ENCODE measurements at places on chromosomes 5 and 9.
A peak's percentile ranks its signal among the peaks of the same experiment; 100 is the strongest.

GRCh38 chr5:139636975-139637408 lies 11.2 kb upstream of the CXXC5 start:
- no peak for DNase-seq

- no peak for DNase-seq
Observed at GRCh38 chr5:155897761-155898160, 429.2 kb upstream of the SGCD start.

DNA sequence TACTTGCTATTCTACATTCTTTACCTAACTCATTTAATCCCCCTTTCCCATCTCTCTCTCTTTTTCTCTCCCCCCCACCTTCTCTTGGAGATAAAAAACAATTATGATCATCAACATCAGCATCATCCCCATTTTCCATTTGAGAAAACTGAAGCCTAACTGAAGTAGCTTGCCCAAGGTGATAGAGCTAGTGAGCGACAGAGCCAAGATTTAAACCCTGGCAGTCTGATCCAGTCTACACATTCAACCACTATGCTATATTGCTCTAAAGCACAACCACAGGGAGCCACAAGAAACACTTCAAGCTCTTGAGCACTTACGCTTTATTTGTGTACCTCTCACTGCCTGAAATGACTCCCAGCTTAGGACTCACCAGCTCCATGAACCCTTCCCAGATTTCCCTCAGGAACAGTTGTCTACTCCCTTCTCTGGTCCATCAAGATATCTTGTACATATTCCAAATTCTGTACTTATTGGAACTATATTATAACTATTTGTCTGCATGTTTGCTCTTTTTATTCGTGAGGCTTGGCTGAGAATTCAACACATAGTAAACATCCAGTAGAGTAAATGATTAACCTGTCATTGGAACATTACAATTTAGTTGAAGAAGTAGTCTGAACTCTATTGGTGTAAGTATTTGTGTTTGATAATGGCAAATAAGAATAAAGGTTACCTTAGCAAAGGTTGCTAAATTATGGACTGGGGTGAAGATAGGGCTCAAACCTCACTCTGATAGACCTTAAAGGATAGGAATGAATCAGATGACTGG lies 164.8 kb downstream of the EFNA5 start:
- DNase-seq: peak; percentile 67

DNA sequence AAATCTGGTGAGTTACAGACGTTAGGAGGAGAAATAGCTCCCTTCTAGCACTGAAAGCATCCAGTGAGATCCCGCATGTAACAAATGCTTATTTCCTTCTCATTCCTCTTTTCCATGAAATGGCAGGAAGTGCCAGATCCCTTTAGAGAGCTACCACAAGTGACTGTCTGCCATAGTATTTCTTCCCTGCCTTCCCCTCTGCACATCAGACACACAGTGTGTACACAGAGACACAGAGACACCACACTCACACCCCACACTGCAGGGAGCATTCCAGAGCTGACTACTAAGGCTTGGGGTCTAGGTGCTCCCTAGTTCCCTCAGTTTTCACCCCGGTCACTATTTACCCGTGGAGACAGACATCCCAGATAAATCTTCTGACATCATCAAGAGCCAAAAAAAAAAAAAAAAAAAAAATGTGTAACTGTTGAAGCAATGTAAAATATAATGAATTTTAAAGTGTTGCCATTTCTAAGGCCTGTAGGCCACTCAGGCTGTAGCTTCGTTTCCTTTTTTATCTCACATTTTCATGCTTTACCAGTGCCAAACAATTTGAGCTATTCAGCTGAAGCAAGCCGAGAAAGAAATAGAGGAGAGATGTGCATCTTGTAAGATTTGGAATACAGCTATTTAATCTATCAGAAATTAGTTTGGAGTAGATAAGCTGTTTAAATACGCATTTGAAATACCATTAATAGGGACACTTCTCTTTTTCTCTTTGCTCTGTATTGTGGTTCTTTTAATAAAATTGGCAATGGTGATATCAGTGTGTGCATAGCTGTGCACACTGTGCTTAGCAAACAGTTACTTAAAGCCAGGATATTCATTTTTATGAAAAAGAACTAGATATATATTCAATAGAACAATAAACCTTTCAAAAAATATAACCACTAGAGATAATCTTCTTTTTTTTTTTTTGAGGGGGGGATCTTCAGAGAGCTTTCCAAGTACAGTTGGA lies 405.5 kb downstream of the PDE4D start:
- no peak for DNase-seq

GRCh38 chr5:156971415-156971814 lies 8.4 kb upstream of the TIMD4 start:
- no peak for DNase-seq

DNA sequence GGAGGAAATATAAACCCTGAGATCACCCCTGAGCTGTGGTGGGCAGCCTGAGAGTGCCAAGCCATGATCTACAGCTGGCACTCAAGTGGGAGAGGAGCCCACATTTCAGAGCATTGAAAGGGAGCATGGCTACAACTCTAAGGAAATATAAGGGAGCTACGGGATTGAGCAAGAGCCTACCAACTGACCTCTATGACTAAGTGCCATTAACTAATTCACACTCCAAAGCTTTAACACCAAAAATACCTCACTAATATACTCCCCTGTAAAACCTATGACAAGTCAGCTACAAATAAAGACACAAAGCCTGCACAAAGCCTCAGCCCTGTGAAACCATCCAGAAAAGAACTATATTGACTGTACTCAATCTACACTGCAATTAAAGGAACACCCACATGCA lies 286.8 kb upstream of the RPS23 start:
- DNase-seq: no peak

- no peak for DNase-seq
Observed at GRCh38 chr9:123283048-123283408, 14.6 kb upstream of the STRBP start.

DNA sequence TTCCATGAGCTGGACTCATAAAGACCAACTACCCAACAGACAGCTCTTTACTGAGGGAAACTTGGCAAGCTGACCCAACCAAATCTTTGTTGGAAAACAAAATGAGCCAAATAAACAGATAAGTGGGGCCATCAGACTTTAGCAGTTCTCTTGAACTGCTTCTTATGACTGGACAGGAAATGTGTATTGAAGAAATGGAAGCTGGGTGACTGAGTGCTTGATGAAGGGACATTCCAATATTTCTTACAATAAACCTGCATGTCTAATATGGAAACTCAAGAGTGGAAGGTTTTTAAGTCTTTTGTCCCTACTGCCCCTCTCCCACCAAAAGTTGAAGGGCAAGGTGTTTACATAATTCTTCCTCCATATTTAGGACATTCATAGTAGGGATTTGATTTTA lies 218.8 kb upstream of the NR4A3 start:
- no peak for DNase-seq

DNA sequence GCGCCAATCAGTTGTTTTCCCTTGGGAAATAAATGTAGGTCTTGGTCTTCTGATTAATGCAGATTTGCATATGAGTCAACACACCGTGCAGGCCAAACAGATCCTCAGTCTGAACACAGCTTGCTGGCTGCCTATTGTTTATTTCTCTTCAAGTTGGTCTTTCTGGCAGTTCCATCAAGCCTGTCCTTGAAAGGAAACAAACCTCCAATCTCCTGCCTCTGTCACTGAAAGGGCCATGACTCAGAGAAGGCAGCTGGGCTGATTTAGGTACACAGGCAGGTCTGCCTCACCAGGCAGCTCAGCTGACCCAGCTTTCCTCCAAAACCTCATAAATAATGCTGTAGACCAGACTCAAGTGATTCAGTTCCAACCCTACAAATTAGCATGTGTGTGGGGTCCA lies 175.9 kb downstream of the MAN2A1 start:
- DNase-seq: peak; percentile 58

GRCh38 chr9:90613502-90613901 lies 29.1 kb downstream of the DIRAS2 start:
- no peak for DNase-seq

DNA sequence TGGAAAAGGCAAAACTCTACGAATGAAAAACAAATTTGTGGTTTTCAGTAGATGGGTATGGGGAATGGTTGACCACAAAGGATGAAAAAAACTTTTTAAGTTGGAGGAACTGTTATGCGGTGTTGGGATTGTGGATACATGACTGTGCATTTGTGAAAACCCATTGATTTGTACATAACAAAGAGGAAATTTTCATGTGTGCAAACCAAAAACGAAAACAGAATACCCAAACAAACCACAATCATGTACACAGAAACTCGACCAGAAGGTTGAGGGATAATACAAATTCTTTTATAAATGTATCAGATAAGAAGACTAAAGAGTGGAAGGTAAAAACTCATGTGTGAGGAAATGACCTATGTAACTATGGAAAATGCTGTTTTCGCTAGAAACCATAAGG lies 1012.4 kb downstream of the CDH18 start:
- DNase-seq: no peak

GRCh38 chr5:154220625-154221024 lies 30.1 kb downstream of the GALNT10 start:
- no peak for DNase-seq

- no peak for DNase-seq
Observed at GRCh38 chr9:87100001-87100400, 152.7 kb upstream of the GAS1 start.

DNA sequence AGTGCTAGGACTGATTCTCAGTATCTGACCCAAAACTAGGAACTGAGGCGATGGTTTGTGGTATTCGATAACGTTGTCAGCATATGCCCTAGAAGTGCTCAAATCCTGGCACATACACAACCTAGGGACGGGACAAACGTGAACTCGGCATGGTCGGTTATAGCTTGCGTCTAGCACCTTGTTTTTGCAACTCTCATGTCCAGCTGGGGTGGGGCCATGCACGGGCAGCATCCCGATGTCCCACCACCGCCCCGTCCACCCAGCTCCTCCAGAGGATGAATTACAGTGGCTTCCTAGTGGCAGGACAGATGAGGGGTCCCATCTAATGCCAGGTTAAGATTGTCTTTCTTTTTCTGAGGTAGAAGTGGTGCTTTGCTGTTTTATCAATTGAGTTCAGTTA lies 31.6 kb downstream of the PROP1 start:
- DNase-seq: no peak

GRCh38 chr5:157548513-157549282 lies 26.9 kb downstream of the ADAM19 start:
- no peak for DNase-seq

DNA sequence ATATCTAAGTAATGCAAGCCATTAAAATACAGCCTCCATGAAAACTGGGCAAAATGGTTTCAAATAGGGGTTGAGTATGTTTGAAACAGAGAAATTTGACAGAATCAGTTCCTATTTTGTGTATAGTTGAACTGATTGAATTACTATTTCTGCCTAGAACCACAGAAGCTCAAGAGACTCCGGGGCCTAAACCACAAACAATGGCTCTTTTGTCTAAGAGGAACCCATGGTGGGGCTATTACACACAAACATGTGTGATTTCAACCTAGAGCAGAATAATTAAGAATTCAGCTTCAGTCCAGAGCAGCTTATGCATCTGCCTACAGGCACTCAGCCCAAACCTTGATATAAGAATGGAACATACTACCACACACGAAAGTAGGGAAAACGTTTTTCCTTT lies 171.2 kb upstream of the MPDZ start:
- no peak for DNase-seq

GRCh38 chr9:21455320-21455719 lies 15.1 kb downstream of the IFNA1 start:
- no peak for DNase-seq

- no peak for DNase-seq
Observed at GRCh38 chr5:561408-561807, 37.2 kb upstream of the SLC9A3 start.

DNA sequence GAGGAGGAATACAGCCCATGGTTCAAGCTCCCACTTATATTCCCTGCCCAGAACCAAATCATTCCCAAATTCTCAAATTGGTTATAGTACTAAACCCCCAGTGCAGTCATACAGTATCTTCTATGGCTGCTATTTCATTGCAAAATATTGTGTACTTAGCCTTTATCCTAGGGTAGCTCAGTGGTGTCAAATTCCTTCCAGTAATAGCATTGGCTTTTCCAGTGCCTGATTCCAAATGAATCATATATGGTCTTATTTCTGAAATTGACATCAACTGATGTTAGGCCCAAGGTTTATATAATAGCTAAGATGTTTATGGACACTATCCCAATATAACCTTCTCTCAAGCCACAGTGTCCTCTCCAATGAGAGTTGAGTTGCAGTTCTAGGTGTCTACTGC lies 256.7 kb downstream of the NDUFS4 start:
- no peak for DNase-seq

GRCh38 chr5:164352695-164353094 lies 847.3 kb downstream of the MAT2B start:
- DNase-seq: no peak

DNA sequence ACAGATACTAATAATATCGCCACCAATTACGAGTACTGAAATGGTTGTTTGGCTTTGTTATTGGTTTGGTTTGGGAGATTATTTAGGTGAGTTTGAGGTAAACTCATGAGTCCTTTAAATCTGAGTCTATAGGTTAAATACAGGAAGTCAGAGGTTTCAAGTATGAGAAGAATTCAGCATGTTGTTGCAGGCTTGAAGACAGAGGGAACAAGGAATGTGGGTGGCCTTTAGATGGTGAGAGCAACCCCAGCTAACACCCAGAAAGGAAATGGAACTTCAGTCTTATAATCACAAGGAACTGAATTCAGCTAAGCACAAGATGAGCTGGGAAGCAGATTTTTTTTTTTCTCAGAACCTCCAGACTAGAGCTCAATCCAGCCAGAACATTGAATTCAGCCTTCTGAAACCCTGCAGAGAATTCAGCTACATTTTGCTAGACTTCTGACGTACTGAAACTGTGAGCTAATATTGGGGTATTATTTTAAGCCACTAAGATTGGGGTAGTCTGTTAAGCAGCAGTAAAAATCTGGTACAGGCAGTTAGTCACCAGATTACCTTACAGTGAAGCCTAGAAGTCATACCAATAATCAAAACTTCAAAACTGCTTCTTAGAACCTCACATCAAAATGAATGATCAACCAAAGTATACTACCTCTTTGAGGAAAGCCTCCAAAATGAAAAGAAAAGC lies 216.0 kb upstream of the PUM3 start:
- DNase-seq: no peak

DNA sequence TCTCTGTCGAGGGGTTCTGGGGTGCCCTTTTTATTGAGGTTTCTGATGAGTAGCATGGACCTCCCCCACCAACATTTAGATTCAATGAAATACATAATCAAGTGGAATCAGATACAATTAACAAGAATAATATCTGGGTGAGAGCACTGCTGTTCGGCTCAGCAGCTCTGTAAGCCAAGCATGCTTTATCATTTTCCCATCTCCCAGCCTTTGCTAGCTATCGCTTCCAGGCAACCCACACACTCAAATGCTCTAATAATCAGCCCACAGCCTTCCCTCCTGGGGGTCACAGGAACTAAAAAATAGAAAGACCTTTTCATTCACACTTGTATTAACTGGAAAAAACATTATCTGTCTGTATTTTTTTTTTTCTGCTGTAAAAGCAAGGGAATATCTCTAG lies 8.9 kb downstream of the PLPPR1 start:
- no peak for DNase-seq

DNA sequence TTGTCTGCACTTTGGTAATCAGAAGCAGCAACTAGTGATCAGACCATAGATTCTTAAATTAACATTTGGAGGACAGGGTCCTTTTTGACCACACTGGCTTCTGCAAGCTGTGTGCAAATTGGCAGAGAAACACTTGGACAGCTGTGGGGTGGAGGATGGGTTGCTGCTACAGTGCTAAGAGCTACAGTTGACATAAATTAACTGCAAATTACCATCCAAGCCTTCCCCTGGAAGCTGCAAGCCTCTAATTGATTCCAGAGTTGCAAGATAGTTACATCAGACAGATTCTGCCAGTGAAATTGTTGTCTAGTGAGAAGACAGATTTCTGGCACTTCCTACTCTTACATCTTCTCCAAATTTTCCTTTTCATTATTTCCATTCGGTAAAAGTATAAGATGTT lies 517.7 kb downstream of the DIRAS2 start:
- no peak for DNase-seq
